ENCODE measurements at places on chromosomes 5 and 9.

- peak; percentile 2 for DNase-seq
Observed at GRCh38 chr5:89904442-89904841, 505.1 kb downstream of the CETN3 start.

GRCh38 chr5:36623832-36624231 is 17.4 kb downstream of the SLC1A3 start:
- DNase-seq: no peak

DNA sequence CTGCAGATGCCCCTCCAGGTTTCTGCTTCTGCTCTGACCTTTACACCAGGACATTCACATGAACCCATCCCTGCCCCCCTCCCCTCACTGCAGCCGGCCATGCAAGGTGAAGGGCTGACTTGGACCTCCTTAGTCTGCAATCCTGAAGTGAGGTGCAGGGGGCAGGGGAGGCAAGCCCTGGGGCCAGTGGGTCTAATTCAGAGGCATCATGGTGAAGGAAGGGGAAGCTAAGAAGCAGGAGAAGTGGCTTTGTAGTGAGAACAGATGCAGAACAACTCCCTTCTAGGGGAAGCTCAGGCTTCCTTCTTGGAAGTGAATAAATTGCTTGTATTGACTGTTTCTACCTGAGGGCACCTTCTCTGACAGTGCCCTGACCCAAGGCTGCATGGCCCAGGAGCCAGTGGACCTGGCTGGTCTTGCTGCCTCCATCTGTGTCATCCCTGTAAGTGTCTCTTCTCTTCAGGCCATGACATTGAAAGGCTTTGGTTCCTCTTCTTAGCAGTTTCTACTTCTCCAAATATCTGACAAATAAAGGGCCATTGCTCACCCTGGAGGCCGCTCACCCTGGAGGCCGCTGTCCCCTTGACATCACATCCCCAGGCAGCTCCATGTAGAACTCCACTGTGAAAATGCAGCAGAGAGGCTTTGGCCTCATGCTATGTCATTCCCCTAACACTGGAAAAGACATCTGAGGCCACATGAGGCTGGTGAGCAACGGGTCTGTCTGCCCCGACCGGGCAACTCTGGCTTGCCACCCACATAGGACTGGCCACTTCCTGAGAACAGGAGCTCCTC is 55.3 kb downstream of the GADD45G start:
- no peak for DNase-seq

- no peak for DNase-seq
Observed at GRCh38 chr5:79459626-79460025, 54.3 kb downstream of the HOMER1 start.

DNA sequence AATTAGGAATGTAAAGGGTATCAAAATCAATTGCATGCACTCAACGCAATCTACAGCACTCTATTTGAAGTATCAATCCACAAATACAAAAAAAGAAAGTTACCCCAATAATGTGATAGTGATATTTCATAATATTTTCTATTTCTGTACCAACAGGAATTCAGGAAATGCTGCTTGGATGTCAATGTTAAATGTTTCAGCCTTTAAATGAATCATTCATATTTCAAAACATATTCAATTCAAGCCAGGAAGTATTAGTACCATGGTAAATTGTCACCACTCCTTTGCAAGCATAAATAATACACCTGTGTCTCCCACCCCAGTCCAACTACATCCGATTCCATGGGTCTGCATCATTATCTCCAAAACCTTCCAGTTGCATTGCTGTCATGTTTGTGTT is 1185.5 kb upstream of the CDH18 start:
- DNase-seq: no peak

DNA sequence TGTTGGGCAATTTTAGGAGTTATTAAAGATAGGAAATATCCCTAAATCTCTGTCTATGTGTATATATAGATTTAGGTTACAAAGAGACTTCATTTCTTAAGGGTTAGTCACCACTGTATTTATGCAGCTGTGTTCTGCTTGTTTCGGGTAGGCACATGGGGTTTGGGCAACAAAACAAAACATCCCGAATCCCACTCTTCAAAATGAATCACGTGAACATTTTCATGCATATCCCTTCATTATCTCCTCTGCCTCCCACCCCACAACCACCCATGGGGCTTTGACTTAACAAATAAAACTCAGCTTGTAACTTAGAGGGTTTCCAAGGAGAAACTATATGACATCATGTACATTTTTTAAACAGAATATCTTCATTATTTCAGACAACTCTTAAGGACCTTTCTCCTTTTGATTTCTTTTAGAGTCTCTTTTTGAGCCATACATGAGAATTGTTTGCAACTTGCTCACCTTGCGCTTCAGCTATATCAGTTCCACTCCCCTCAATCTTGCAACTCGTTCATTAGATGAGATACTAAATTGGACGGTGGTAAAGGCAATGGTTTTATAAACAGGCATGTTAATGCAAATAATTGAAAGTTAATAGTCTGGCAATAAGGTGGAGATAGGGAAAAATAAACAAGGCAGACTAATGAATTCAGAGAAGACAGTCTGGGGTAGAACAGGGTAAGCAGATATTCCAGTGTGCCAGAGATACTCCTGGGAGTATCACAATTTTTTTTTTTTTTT is 136.7 kb downstream of the CD180 start:
- DNase-seq: peak; percentile 57

DNA sequence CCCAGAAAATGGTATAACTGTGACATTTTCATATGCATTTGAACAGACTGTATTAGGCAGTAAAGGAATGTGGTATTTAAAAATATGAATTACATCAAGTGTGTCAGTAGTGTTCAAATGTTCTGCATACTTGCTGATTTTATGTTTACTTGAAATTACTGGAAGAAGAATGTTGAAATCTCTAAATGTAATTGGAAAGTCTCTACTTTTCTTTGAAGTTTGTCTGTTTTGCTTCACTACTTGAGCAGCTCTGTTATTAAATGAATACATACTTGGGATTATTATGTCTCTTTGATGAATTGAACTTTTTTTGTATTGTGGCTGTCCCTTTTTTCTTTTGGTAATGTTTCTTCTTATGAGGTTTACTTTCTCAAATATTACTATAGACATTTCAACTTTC is 205.6 kb downstream of the TAF11L14 start:
- DNase-seq: no peak

DNA sequence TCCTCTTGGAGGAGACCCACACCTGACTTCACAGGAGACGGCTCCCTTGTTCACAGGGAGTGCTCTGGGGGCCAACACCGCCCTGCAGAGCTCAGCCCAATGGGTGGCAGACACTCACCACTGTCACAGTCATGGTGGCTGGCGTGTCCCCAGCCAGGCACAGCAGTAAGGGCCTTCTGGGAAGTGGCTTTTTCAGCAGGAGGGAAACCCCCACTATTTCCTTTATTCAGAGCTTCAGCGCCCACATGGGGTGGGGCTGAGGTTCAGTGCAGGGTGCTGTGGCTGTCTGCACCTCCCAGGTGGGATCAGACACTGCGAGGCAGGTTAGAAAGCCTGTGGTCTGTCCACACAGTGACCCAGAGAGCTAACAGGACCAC is 3.6 kb upstream of the SNAPC4 start:
- no peak for DNase-seq

DNA sequence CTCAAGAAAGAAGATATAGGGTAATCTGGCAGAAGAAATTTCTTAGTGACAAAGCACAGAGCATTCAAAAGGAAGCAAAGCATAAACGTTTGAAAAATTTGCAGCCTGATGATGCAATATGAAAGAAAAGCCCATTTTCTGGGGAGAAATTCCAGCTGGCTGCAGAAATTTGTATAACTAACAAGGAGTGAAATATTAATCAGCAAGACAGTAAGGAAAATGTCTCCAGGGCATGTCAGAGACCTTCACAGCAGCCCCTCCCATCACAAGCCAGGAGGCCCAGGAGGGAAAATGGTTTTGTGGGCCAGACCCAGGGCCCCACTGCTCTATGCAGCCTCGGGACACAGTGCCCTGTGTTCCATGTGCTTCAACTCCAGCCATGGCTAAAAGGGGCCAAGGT is 359.4 kb downstream of the HINT1 start:
- no peak for DNase-seq

GRCh38 chr5:168947212-168947868 is 353.6 kb downstream of the SLIT3 start:
- peak; percentile 56 for DNase-seq

DNA sequence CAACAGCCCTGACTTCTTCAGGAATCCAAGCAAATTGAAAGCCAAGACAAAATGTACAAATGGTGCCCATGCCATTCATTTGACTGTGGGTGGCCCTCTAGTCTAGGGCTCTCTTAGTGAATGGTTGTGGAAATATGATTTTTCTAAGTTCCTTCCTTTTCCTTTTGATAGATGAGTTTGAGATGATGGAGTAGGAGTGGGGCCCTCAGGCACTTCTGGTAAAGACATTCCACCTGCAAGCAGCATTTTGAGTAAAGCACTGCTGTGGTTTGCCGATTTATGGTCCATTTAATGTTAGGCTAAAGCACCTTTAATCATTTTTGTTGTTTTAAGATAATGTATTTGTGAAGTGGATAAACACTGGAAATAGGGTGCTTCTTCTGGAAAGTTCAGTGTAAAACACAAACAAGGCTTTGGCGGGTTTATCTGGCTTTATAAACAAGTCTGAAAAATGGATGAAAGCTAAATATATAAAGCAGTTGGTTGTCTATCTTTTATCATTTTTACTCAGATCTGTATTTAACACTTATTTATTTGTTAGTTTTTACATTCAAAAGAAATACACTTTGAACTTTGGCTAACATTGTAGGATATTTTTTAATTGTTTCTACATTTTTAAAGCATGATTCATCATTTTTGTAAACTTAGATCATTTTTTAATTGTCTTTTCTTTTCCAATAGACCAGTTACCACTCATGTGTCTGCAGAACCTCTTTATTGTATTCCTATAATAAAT is 213.5 kb downstream of the PJA2 start:
- no peak for DNase-seq

- peak; percentile 78 for DNase-seq
Observed at GRCh38 chr9:91424403-91425176, 958 bp upstream of the NFIL3 start.

GRCh38 chr5:67395790-67396418 is 199.3 kb upstream of the CD180 start:
- DNase-seq: no peak

DNA sequence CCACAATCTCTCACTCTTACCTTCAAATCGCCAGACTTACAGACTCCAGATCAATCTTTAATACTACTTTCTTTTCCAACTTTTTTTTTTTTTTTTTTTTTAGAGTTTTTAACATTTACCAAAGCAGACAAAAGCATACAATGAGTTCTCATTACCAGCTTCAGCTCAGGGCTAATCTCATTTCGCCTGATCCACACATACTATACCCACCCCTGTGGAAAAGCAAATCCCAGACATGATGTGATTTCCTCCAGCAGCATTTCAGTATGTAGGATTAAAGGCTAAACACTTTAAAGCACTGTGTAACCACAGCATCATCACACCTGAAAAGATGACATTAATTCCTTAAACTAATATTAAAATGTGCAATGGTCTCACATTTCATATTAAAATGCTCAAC is 138.8 kb upstream of the RETREG1 start:
- no peak for DNase-seq

- DNase-seq: no peak
Observed at GRCh38 chr5:162842727-162843126, 594.7 kb upstream of the CCNG1 start.

DNA sequence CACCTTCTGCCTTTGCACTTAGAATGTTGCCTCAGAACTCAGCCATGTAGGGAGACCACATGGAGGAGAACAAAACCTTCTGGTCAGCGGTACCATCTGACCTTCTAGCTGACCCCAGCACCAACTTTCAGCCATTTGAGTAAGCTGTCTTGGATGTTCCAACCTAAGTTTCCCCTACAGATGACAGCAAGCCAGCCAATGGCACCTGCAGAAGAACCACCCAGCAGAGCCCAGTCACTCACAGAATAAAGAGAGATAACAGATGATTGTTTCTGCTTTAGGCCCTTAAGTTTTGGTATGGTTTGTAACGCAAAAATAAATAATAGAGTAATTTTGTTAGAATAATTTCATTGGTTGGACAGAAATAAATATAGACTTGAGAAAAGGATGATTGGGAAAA is 10.4 kb downstream of the DNAH5 start:
- DNase-seq: no peak

GRCh38 chr5:135382106-135382790 is 16.8 kb downstream of the MACROH2A1 start:
- DNase-seq: no peak

GRCh38 chr5:112208699-112209615 is 210.1 kb downstream of the EPB41L4A start:
- DNase-seq: no peak

GRCh38 chr9:13970018-13970417 is 343.9 kb downstream of the NFIB start:
- DNase-seq: no peak

DNA sequence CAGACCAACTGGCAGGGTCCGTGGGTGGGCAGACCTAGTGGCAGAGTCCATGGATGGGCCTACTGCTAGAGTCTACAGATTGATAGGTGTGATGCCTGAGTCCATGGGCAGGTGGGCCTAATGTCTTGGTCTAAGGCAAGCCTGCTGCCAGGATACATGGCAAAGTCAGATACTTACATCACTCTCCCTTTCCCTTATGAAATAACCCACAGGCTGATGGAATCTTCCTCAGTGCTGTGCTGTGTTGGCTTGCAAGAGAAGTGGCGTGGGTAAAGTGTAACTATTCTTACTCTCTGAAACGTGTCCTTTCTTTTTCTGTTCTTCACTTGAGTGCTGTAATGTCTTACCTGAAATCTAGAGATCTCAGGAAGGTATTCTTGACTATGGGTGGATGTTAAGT is 67.3 kb upstream of the ADRB2 start:
- DNase-seq: no peak

DNA sequence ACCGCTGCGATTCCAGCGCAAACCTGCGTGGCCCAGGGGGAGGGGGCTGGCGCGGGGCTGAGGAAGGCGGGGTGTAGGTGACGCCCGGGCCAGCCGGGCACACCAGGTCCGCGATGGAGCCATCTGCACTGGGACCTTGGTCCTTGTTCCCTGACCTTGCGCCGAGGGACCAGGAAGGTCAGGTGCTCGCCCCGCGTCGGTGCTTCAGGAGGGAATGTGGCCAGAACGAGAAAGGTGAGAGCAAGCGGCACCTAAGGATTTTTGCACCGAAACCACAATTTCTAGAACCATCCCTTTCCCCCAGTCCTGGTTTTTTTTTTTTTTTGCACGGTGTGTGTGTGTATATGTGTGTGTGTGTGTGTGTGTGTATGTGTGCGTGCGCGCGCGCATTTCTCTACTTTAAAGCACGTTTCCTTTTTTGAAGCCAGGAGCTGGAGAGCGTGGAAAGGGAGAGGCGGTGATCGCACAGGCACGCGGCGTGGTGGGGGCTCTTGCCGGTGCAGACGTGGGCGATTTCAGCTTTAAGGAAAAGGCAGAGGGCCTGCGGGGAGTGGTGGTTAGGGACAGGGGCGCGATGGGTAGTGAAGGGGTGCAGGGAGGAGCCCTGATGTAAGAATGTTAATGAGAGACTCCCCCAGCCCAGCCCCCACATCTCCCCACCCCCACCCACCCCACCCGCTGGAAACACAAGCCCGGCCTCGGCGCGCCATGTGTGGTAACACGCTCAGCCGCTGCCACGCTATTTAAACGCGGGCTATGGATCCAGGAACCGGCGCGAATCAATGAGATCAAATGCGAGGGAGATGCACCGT is at the start of gene NPR3:
Gene NPR3, plus strand, starts transcription at position 772 of the 812 bp plus-strand sequence. CDS start 456 bp downstream, outside the sequence.
- DNase-seq: peak; percentile 59

Data from fibroblast of skin of abdomen (primary cell).